ENCODE measurements at places on chromosomes 13 and 19. TPM values are rescaled to one million over a fixed set of nuclear protein-coding genes. Genes with fewer than 3 reads are reported as not detected.

DNA sequence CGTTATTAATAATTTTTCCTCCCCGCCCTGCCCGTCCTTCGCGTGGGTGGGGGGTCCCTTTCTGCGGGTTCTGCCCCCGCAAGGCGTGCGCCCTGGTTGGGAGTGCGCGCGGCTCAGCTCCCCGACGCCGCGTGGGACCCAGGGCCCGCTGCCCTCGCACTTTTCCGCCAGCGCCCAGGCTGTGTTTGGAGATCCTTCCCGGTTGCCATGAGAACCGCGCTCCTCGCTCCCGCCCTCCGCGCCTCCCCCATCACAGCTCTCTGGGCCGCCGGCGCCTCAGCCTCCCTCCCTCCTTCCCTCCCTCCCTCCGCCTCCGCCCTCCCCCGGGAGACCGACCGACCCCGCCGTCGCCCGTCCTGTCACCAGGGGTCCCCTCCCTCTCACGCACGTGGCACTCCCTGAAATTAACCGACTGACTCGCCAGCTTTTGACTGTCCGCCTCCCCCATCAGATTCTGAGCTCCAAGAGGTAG is 2.4 kb upstream of the SSBP4 start:
- DNase-seq: peak; percentile 70

- no peak for DNase-seq
Measured at GRCh38 chr19:50378169-50378862, 2.1 kb downstream of the NR1H2 start.

DNA sequence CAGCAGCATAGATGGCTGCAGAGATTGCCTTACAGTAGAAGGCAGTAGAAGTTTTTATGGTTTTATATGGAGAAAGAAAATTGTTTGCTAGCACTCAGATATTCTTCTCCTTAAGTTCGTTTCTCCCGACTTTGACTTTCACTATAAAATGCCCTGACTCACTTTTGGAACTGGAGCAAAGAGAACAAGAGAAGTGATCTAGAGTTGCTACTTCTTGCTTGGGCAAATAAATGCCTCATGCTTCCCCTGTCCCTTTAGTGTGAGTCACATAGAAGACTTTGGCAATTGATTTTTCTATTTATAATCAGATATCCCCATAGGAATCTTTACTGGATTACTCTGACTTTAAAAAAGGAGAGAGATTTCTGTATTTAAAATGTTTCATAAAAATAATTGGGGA is 46.9 kb downstream of the ITGBL1 start:
- no peak for DNase-seq

Gene FRY
- total RNA-seq: 5.3 TPM

DNA sequence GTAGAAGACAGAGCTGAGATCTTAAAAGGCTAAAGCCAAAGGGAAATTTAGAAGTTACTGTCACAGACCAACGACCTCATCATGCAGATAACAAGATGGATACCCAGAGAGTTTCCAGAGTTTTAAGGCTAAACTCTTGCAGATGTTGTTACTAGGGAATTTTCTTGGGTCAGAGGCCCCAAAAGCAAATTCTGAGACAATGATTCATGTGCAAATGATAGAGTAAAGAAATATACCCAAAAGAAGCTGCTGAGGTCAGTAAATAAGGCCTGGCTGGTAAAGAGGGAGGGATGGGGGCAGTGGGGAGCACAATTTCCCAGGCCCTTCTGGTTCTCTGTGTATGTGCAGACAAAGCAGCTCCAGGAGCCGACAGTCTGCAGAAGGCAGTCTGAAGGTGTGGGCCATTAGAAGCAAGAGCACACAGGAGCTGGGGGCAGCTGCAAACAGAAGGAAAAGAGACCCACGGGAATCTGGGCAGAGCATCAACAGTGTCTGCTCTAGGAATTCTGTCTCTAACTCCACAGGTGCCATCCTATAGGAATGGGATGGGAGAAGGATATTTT is 330.8 kb downstream of the TBC1D4 start:
- peak; percentile 71 for DNase-seq
